ENCODE measurements at places on chromosomes 1 and 21.

DNA sequence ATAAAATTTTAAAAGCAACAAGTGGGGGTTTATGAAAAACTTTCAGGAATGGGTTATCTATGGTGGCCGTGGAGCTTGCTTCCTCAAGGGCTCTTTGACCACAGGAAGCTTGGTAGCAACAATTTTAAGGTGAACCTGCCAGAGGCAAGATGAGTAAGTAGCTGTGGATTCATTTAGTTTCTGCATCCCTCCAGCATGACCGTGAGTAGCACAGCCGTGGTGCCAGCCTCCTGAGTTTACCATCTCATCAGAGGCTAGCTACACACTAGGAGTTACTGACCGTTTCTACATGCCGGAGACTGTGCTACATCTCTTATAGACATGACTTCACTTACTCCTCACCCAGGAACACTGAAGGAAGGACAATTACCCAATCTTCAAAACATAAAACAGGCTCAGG lies 30.1 kb upstream of the PLEKHG5 start:
- DNase-seq = no peak

- DNase-seq = no peak
These were observed 248.4 kb downstream of the DENND1B start for GRCh38 chr1:197526736-197527371.

- no peak for DNase-seq
These were observed 28.9 kb upstream of the FMOD start for GRCh38 chr1:203379825-203380224.

DNA sequence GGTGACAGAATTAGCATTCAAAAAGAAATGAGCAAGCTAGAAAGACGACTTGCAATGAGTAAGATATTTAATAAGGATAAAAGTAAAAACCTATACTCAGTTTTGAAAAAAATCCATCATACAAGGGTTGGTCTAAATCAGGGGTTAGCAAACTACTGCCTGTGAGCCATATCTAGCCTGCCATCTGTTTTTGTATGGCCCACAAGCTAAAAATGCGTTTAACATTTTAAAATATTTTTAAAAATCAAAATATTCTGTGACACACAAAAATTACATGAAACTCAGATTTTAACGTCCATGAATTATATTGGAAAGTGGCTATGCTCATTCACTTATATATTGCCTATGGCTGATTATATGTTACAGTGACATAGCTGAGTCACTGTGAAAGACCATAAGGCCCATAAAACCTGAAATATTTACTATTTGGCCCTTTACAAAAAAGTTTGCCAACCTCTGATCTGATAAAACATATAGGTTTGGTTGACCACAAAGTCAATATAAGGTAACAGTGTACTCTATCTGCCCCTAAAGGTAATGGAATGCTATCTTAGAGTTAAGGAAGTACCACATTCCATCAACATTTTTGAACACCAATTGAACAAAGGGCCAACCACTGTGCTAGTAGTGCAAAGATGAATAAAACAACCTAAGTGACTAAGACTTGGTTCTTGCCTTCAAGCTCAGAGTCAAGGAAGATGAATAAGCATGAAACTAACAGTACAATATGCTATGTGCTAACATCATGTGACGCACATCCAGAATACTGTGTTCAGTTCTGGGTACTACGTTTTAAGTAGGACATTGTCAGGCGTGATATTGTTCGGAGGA lies 3.2 kb downstream of the IFT25 start:
- DNase-seq = no peak

- no peak for DNase-seq
These were observed 81.1 kb upstream of the TSPAN2 start for GRCh38 chr1:115170377-115170776.

GRCh38 chr1:115340879-115341278 lies 2.8 kb upstream of the NGF start:
- DNase-seq = no peak

DNA sequence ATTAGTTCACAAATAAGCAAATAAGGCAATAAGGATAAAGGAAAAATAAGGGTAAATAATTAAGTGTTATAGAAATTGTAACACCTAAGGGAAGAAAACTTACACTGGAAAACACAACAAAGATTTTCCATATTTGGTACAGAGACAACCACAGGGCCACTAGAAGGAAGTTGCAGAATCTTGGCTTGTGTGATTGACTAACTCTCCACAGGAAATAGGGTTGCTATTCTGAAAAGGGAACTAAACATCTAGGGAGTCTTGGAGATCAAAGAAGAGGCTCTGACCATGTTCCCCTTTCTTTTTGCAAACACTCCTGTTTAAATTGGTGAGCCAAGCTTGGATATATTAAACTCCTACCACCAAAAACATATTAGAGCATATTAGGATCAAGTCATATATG lies 59.1 kb downstream of the APCS start:
- no peak for DNase-seq

Measured in smooth muscle cell of the brain vasculature (primary cell).